Astrocyte (in vitro differentiated cells and primary cell): ENCODE measurements at places on chromosomes 1 and 21.

DNA sequence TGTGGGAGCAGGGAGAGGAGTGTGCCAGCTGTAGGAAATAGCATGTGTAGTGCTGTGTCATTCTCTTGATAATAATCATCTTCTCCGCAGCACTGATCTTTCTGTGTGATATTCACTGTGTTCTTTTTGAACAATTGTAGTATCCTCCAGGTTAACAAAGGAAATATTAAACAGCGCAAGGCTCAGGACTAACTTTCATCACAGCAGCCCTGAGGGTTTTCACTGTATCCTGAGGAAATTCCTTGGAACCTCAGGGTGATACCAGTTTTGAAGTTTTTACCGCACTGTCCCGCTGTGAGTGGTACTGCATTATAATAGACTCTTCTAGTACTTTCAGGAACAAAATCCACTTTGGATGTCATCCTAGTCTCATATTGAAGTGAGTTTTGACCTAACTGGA lies 228.4 kb upstream of the COA6 start:
- DNase-seq, result peak; percentile 25

DNA sequence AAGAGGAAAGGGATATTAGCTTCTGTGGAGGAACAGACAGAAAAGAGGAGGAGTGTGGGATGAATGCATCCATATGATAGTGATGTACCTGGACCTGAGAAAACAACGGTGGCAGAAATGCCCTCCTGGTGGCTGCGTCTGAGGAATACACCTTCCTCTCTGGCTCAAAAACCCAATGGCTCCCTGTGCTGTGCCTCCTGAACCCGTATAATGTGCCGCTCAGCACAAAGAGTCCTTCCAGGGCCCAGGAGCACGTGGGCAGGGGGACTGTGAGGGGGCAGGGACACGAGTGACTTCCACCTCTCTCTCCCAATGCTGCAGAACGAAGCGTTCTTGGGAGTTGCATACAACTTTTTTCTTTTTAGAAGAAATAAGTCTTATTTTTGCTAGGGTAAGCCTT lies 31.2 kb downstream of the IRF2BP2 start:
- DNase-seq, result no peak

DNA sequence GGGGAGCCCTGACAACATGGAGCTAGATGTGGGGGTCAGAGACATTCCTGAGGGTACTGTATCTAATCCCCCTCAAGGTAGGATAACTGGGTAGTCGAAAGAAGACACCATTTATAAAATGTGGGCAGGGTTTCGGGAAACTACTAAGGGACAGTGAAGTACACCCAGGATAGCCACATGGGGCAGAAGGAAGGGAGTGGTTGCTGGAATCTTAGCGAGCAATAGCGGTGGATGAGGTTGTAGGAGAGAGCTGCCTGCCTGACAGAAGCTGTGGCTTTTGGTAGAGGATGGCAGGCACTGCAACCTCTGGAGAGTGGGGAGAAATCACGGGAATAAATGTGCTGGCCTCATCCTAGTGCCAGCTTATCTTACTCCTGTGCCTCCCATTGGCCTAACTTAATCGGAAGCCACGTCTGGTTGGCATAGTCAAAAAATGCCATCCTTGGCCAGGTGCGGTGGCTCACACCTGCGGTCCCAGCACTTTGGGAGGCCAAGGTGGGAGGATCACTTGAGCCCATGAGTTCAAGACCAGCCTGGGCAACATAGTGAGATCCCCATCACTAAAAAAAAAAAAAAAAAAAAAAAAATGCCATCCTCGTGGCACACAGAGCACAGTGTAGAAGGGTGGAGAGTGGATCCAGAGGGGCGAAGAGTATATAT lies 23.4 kb upstream of the MAPKAPK2 start:
- no peak for DNase-seq

GRCh38 chr1:51558375-51558924 lies 39.4 kb upstream of the EPS15 start:
- peak; percentile 73 for DNase-seq

GRCh38 chr1:108897865-108898720 lies 21.3 kb downstream of the GPSM2 start:
- DNase-seq, result peak; percentile 50

DNA sequence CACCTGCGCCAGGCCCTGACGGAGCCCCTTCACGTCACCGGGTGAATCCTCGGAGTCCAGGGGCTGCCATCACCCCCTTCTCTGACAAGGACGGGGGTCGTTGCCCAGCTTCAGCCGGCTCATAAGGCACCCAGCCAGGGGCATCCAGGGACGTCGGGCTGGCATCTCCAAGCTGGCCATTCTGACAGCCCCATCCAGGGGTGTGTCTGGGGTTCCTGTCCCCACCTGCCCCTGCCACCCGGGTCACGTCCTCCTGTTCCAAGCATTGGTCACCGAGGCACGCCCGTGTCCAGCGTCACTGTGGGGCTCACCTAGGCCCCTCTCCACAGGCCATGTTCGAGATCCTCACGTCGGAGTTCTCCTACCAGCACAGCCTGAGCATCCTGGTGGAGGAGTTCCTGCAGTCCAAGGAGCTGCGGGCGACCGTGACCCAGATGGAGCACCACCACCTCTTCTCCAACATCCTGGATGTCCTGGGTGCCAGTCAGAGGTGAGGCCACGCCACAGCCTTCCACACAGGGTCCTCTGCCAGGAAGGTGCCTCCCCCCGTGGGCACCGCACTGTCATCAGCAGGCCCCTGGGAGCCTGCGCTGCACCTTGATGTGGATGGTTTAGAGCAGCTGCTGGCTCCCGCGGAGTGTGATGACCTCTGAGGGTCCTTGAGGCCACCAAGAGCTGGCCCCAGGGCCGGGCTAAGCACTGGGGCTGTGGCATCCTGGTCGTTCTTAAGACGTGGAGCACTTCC lies 14.8 kb downstream of the ARHGEF16 start:
- no peak for DNase-seq

GRCh38 chr1:236844499-236845271 lies 49.6 kb downstream of the MTR start:
- DNase-seq, result peak; percentile 48

DNA sequence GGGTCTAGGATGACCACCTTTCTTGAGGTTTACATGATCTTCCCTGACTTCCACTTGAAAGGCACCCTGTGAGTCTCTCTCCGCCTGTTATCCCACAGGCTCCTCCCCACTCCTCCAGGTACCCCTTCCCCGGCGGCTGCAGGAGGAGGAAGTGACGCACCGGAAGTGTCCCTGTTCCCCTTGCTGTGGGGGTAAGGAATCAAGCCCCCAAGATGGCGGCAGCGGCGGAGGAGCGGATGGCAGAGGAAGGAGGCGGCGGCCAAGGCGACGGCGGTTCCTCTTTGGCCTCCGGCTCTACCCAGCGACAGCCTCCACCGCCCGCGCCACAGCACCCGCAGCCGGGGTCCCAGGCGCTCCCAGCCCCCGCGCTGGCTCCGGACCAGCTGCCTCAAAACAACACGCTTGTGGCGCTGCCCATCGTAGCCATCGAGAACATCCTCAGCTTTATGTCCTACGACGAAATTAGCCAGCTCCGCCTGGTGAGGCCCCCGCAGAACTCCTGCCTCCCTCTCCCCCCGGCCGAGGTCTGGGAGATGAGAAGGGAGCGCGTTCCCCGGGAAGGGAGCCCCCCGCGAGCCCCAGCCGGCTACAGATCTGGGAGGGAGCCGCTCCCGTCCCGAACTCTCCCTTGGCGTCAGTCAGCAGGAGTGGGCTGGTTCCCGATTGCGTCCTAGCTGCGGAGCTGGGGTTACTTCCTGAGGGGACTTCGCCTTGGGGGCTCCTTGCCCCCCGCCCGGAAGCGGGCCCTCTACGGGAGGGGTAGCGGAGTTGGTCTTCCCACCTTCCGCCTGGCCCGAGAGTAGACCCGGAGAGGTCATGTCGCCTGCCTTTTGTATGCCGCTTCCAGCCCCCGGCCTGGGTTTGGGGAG lies at the start of gene FBXO28:
Gene FBXO28 (plus strand): TSS at position 194 of the 869 bp plus-strand sequence. CDS start 19 bp downstream, at position 213.
- peak; percentile 92 for DNase-seq

DNA sequence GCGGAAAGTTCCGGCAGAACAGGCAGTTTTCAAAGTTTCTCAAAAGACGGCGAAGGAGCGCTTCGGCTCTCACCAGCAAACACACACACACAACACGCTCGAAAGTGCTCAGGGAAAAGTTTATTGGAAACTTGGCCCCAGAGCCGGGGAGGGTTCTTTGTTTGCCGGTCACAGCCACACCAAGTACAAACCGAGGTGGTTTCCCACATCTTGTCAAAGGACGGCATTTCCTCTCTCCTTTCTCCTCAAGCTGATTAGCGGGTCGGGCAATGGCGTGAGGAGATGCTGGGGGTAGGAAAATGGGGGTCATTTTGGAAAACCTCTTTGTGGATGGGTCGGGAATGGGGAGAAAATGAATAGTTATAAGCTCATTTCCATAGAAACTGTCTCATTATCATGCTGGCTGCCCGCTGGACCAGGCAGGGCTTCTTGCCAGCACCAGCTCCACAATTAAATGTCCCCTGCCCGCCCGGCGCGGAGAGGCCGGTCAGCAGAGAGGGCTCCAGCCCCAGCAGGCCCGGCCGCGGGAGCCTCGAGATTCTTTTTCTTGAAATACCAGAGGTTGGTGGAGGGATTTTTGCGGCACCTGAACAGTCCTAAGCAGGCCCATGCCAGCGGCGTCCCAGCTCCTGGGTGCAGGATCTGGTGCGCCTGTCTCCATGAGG lies 92.3 kb downstream of the PRDM16 start:
- peak; percentile 6 for DNase-seq
